Aorta (tissue), 5 donors: ENCODE measurements at places on chromosomes 11 and 22. TPM values are rescaled to one million over a fixed set of nuclear protein-coding genes. Genes with fewer than 3 reads are reported as not detected.

NPTXR gene
- polyA plus RNA-seq: 11.3 TPM

OR52I1 gene
- polyA plus RNA-seq: not detected

TMEM25 gene
- 30.2 TPM for polyA plus RNA-seq

SCGB2A2 gene
- not detected for polyA plus RNA-seq

TEX54 gene
- not detected for polyA plus RNA-seq

CDC42BPG gene
- 0.56 TPM for polyA plus RNA-seq

ELFN2 gene
- not detected for polyA plus RNA-seq

SLC16A8 gene
- polyA plus RNA-seq: 0.25 TPM

TKFC gene
- polyA plus RNA-seq: 23.1 TPM

BIK gene
- polyA plus RNA-seq: 0.23 TPM

OR10A6 gene
- polyA plus RNA-seq: not detected

PPFIBP2 gene
- polyA plus RNA-seq: 14.1 TPM
